ENCODE measurements at places on chromosomes 5 and 9. TPM values are rescaled to one million over a fixed set of nuclear protein-coding genes. Genes with fewer than 3 reads are reported as not detected.

Gene CATSPER3
- total RNA-seq, result 2.7 TPM

DNA sequence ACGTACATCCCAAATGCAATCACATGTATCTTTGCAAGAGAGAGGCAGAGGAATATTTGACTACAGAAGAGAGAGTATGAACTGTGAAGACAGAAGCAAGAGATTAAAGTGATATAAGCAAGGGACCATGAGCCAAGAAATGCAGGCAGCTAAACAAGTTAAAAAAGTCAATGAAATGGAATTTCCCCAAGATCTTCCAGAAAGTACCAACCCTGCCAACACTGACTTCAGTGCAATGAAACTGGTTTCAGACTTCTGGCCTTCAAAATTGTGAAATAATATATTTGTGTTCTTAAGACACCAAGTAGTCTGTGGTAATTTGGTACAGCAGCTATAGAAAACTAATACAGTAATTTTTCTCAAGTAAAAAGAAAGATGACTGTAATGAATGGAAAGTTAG is 20.9 kb downstream of the FOXI1 start:
- no peaks in the 10 kb centered on the region for H3K36me3 ChIP-seq
- H3K4me3 ChIP-seq, result no peak overlapping the region
- no peak for DNase-seq
- no peak overlapping the region for H3K27ac ChIP-seq
- H3K27me3 ChIP-seq, result no peaks in the 10 kb centered on the region
- no peaks in the 10 kb centered on the region for H3K4me1 ChIP-seq

DNA sequence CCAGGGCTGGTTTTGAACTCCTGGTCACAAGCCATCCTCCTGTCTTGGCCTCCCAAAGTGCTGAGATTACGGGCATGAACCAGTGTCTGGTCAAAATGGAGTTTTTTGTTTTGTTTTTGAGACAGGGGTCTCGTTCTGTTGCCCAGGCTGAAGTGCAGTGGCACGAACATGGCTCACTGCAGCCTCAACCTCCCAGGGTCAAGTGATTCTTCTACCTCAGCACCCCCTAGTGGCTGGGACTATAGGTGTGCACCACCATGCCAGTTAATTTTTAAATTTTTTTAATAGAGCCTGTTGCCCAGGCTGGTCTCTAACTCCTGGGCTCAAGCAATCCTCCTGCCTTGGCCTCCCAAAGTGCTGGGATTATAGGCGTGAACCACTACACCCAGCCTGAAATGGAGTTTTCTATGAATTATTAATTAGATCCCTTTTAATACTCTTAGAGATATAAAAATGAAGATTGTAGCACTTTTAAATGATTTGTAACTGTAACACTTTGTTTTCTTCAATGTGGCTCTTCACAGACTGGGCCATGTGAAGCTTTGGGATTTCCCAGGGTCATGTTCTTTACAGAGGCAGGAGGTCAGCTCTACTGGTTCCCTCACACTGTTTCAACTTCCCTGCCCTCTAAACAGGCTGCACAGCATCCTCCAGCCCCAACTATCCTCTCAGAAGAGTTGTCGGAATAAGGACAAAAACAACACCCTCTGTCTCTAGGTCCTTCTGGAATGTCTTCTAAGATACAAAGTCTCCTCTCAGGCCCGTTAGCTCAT is 32.7 kb upstream of the SPARC start:
- H3K4me1 ChIP-seq, result peaks cover 27% of the 10 kb centered on the region
- no peak for DNase-seq
- no peak overlapping the region for H3K27ac ChIP-seq
- no peaks in the 10 kb centered on the region for H3K36me3 ChIP-seq
- no peak overlapping the region for H3K4me3 ChIP-seq
- no peaks in the 10 kb centered on the region for H3K27me3 ChIP-seq

DNA sequence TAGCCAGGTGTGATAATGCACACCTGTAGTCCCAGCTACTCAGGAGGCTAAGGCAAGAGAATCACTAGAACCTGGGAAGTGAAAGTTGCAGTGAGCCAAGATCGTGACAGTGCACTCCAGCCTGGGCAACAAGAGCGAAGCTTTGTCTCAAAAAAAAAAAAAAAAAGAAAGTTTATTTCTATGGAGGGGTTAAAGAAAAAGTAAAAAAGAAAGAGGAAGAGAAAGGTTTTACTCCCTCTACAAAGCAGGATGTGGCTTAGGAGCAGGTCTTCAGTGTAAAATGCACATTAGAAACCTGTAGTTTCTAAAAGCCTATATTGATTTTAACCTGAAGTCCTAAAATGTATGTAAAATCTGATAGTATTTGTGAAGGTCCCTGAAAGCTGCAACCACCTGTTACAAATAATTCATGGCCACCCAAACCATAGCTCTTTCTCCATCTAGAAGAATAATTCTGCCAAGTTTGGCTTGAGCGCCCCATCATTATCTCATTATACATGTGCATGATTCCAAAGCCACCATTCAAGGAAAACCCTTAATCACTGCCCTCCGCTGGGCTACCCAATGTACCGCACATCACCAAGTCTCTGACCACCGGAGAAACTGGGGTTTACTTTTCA is 3.4 kb downstream of the FNBP1 start:
- no peaks in the 10 kb centered on the region for H3K27me3 ChIP-seq
- peaks cover 74% of the 10 kb centered on the region for H3K4me1 ChIP-seq
- peak overlapping the region; percentile 35 for H3K4me3 ChIP-seq
- DNase-seq, result peak; percentile 78
- H3K36me3 ChIP-seq, result no peaks in the 10 kb centered on the region

- no peaks in the 10 kb centered on the region for H3K4me1 ChIP-seq
- H3K36me3 ChIP-seq, result peaks cover 39% of the 10 kb centered on the region
- DNase-seq, result no peak
Observed at GRCh38 chr9:83651558-83651957, 28.6 kb downstream of the IDNK start.

GRCh38 chr9:88814577-88814976 is 176.7 kb upstream of the S1PR3 start:
- no peak overlapping the region for H3K27ac ChIP-seq
- no peaks in the 10 kb centered on the region for H3K36me3 ChIP-seq
- no peaks in the 10 kb centered on the region for H3K4me1 ChIP-seq
- no peak overlapping the region for H3K4me3 ChIP-seq
- H3K27me3 ChIP-seq, result no peaks in the 10 kb centered on the region
- no peak for DNase-seq

DNA sequence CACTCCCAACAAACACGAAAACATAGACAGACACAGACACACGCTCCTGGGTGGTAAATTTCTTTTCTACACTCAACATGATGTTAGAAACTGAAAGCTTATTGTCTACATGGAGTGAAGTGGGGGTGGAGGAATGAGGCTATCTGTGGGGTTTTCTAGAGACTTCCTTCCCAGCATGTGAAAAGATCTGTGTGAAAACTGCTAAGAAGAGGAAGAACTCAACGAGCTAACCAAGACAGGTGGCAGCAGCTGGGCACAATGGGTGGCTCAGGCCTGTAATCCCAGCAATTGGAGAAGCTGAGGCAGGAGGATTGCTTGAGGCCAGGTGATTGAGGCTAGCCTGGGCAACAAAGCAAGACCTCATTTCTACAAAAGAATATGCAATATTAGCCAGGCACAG is 7.6 kb downstream of the FYB1 start:
- H3K27me3 ChIP-seq, result no peaks in the 10 kb centered on the region
- no peak overlapping the region for H3K27ac ChIP-seq
- peak; percentile 21 for DNase-seq
- H3K4me1 ChIP-seq, result peaks cover 18% of the 10 kb centered on the region

DNA sequence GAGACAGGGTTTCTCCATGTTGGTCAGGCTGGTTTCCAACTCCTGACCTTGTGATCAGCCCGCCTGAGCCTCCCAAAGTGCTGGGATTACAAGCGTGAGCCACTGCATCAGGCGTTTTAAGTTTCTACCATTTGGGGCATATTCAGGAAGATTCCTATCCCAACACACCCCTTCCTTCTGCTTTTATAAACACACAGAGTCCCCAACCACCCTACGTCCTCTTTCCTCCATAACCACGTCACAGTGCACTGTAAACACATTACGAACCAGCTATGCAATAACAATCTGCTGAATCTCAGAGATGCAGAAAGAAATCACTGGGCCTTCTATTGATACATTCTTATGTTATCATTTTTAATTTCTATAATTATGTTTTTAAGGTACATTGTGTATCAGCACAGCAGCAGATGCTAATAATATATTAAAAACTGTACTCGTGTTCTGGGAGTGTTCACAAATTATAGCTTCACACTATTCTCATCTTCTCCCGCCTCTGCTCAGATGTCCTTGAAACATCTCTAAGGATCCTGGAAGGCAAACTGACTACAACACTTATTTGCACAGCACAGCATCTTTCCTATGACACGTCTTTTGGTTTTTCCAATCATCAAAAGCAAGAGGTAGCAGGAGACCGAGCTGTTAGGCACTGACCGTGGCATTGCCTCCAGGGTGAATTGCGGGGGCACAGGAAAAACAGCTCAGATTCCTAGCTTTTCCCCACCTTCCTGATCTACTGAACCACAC is 60.2 kb downstream of the KCNIP1 start:
- H3K4me3 ChIP-seq, result no peak overlapping the region
- no peaks in the 10 kb centered on the region for H3K36me3 ChIP-seq
- DNase-seq, result no peak
- no peaks in the 10 kb centered on the region for H3K27me3 ChIP-seq
- H3K4me1 ChIP-seq, result no peaks in the 10 kb centered on the region
- H3K27ac ChIP-seq, result no peak overlapping the region

DNA sequence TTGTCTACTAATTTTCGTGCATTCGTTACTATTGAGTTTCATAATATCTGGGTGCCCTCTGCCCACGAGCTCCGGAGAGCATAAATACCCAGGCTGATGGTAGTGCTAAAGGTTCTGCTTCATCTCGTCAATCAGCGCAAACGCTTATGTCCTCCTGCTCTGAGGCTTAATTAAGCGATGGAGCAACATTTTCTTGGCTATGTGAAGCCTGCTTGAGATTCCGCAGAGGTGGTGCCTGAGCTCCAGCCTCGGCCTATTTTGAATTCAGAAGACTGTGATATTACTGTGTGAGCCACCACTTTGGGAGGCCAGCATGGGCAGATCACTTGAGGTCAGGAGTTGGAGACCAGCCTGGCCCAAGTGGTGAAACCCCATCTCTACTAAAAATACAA is 44.8 kb downstream of the ANXA2R start:
- peak overlapping the region; percentile 96 for H3K27ac ChIP-seq
- H3K4me1 ChIP-seq, result peaks cover 28% of the 10 kb centered on the region
- no peaks in the 10 kb centered on the region for H3K36me3 ChIP-seq
- H3K27me3 ChIP-seq, result peaks cover 13% of the 10 kb centered on the region

DNA sequence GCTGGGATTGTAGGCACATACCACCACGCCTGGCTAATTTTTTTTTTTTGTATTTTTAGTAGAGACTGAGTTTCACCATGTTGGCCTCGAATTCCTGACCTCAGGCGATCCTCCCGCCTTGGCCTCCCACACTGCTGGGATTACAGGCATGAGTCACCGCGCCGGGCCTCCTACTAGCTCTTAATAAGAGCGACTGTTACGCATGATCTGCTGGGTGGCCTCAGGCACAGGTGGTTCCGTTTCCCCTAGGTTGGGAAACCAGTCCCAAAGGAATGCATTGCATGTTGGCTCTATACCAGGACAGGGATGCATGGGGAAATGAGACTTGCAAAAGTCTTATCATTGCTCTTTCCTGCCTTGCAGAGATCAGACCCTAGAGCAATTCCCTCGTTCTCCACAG is 184.7 kb upstream of the PPP1R26 start:
- no peaks in the 10 kb centered on the region for H3K27me3 ChIP-seq
- H3K4me1 ChIP-seq, result no peaks in the 10 kb centered on the region
- no peak overlapping the region for H3K4me3 ChIP-seq

- H3K27me3 ChIP-seq, result no peaks in the 10 kb centered on the region
- H3K27ac ChIP-seq, result no peak overlapping the region
- no peaks in the 10 kb centered on the region for H3K4me1 ChIP-seq
Observed at GRCh38 chr5:118095115-118095514, 893.2 kb downstream of the DTWD2 start.

- DNase-seq, result no peak
- no peak overlapping the region for H3K27ac ChIP-seq
- no peaks in the 10 kb centered on the region for H3K27me3 ChIP-seq
- H3K36me3 ChIP-seq, result no peaks in the 10 kb centered on the region
Observed at GRCh38 chr5:59609501-59610265, 283.8 kb downstream of the PDE4D start.

DNA sequence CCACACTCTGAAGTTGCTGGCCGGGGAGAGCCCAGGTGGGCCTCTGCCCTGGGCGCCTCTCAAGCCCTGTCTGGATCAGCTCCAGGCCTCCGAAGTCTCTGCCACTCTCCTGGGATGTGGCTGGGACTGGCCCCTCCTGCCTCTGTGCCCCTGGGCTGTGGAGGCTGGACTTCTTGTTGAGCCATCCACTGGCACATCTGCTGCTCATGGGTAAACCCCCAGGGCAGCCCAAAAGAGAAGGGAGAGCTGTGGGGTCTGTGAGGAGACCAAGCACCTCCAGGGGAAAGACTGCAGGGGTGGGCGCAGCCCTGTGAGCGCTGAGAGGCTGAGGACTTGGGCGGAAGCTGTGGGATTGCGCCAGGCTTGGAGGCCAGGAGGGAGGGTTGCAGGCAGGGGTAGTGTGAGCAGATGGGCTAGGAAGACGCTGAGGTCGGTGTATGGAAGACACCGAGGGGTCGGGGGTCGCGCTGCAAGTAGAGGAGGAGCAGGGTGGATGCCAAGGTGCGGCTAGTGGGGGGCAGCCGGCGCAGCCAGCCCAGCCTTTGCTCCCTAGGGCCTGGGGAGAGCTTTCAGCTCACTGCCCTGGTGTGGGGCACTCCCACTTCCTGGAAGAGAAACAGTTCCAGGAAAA is 118.1 kb downstream of the WNK2 start:
- no peak overlapping the region for H3K27ac ChIP-seq
- DNase-seq, result no peak
- H3K4me3 ChIP-seq, result no peak overlapping the region
- H3K27me3 ChIP-seq, result no peaks in the 10 kb centered on the region

GRCh38 chr9:78437296-78437695 is 140.4 kb downstream of the PSAT1 start:
- no peak overlapping the region for H3K4me3 ChIP-seq
- H3K27me3 ChIP-seq, result no peaks in the 10 kb centered on the region
- H3K36me3 ChIP-seq, result no peaks in the 10 kb centered on the region
- DNase-seq, result no peak

DNA sequence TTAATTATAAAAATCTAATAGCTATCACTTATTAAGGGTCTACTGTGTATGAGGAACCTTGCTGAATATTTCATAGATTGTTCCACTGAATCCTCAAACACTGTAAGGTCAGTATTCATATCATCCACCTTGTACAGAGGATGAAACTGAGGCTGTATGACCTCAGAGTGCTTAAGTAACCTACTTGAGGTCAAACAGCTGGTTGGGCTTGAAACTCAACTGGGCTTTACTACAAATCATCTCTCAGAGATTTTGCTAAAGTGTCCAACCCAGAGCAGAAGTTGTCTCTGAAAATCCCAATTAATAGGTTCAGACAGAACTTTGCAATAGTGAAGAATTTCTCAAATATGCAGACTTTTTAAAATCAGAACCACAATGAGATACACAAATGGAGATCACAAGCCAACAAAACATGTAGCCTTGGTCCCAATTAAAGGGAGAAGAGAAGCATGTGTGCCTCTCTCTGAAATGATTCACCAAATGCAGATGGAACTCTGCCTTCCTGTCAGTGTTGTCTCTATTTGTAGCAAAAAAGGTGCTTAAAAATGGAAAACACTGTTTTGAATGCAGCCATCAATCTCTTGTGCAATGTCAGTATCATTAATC is 131.4 kb downstream of the FAM114A2 start:
- no peaks in the 10 kb centered on the region for H3K36me3 ChIP-seq
- no peaks in the 10 kb centered on the region for H3K27me3 ChIP-seq
- no peaks in the 10 kb centered on the region for H3K4me1 ChIP-seq

- no peak overlapping the region for H3K27ac ChIP-seq
- H3K36me3 ChIP-seq, result no peaks in the 10 kb centered on the region
- H3K4me1 ChIP-seq, result peaks cover 5% of the 10 kb centered on the region
- no peaks in the 10 kb centered on the region for H3K27me3 ChIP-seq
- H3K4me3 ChIP-seq, result no peak overlapping the region
Observed at GRCh38 chr9:128244091-128244836, 31.5 kb downstream of the GOLGA2 start.
